ENCODE measurements at places on chromosomes 11 and 22. TPM values are rescaled to one million over a fixed set of nuclear protein-coding genes. Genes with fewer than 3 reads are reported as not detected.

- peak; percentile 85 for DNase-seq
Measured at GRCh38 chr22:31084811-31085492, 3.8 kb downstream of the SMTN start.

DNA sequence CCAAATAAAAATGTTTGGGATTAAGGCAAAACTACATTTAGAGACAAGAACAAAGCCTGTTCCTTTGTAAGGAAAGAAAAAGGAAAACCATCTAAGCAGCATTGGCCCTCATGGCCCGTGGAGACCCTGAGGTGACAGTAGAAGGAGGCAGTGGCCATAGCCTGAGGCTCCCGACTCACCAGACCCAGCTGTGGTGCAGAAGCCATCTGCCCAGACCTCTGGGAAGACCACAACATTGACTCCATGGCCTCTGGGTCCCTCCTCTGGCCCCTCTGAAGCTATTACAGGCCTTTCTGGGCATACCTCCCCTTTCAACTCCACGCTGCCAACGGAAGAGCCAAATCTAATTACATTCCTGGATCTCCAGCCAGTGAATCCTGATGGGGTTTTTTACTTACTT lies 6.4 kb downstream of the PRAME start:
- DNase-seq, result peak; percentile 6

- no peak for DNase-seq
Measured at GRCh38 chr11:34284811-34285481, 72.9 kb downstream of the ABTB2 start.

DNA sequence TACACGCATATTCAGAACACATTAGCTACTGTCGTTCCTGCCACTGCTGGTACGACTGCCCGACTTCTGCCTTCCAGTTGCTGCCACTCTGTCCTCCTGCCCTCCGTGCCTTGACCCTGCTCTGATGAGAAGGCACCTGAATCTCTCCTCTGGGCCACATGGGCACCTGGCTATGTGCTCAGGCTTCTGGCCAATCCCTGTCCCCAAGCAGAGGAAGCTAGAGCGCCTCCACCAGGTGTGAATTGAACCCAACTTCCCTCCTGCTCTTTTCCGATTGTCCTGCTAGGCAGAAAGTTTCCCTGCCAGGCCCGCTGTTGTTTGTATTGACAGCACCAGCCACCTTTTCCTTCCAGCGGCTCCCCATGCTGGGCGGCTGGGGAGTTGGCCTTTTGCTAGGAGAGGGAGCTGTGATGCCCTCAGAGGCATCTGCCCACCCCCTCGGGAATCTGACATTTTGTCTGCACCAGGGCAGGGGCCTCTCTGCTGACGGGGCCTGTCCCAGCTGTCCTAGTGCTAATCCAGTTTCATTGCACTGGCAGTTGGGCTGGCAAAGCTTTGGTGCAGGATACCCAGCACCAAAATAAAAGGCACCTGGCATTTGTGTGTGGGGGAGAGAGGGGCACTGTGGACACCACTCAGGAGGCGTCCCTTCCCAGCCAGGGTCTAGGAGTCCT lies 118.0 kb downstream of the GRIK4 start:
- DNase-seq, result peak; percentile 17

Gene YAP1
- 69.6 TPM for polyA plus RNA-seq

Gene GTSE1
- polyA plus RNA-seq, result 10.1 TPM

Data from muscle of back (tissue), 13 donors.